HEK293T (cell line): ENCODE measurements at places on chromosomes 12 and 14.

DNA sequence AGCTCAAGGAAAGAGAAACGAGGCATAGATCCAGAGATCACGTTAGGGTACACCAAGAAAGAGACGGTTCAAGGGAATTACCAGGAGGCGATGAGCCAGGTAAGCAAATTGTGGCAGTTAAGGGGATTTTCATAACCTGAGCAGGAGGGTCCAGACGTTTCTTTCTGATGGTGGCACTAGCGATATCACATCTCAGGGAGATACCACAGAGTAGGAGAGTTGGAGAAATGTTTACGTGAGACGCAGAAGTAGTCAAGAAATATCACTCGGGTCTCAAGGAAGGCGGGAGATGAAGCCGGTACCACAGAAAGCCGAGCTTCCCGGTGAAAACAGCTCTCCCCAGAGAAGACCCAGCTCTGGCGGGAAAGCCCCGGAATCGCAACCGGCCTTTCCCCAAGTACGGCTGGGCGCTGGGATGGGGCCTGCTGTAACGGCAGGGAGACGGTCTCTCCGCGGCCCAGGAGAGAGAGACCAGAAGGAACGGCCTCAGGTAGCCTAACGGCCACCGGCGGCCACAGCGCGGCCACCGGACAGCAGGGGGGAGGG lies 485 bp downstream of the SENP1 start:
- DNase-seq, result no peak

- no peak for DNase-seq
Observed at GRCh38 chr14:54724123-54724522, 157.2 kb downstream of the SAMD4A start.

DNA sequence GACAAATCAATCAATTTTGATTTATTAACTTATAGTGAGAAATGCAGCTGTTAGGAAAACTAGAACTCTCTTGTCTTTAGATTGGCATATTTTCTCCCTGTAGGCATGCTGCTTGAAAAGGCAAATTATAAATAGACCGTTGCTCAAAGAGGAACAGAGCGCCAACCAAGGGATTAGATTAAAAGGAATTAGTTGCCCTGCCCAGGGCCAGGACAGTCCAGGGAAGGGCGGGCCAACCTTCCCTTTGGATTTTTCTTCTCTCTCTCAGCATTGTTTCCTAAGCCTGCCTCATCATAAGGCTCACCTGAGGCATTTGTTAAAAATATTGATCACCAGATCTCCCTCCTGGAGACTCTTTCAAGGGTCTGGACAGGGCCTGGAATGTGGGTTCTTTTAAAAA lies 8.6 kb downstream of the CIPC start:
- no peak for DNase-seq

GRCh38 chr12:26124446-26125399 lies at the start of gene BHLHE41:
BHLHE41 (minus strand) TSS chr12:26125037; CDS start chr12:26124779, 258 bp downstream.
- DNase-seq, result peak; percentile 61

DNA sequence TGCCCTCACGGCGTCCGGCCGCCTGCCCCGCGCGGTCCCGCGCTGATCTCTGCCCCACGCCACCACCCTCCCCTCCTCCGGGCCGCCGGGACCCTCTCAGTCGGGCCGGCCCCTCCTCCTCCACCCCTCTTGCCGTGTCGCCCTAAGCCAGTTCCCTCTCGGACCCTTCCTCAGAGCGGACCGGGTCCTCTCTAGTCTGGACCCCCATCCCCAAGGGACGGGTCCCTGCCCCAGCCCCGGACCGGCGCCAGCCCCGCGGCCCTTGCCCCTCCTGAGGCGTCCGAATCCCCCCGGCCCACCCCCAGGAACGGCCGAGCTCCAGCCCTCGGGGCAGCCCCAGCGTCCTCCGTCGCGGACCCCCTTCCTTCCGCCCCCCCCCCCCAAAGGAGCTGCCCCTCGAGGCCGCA lies 485 bp downstream of the PPP4R4 start:
- DNase-seq, result no peak

GRCh38 chr12:124566161-124566996 lies 1.0 kb downstream of the NCOR2 start:
- peak; percentile 81 for DNase-seq
